ENCODE measurements at places on chromosomes 12 and 14. TPM values are rescaled to one million over a fixed set of nuclear protein-coding genes. Genes with fewer than 3 reads are reported as not detected.
A peak's percentile ranks its signal among the peaks of the same experiment; 100 is the strongest.

- DNase-seq, result no peak
Measured at GRCh38 chr12:103326190-103326589, 169.6 kb downstream of the C12orf42 start.

RDH12 gene
- total RNA-seq, result 0.38 TPM

GRCh38 chr12:14403293-14403692 lies 37.8 kb downstream of the ATF7IP start:
- DNase-seq, result no peak

- peak; percentile 25 for DNase-seq
Measured at GRCh38 chr14:103213331-103213730, 90.1 kb downstream of the TNFAIP2 start.

UNC119B gene
- total RNA-seq, result 31.6 TPM

ABHD4 gene
- 11.6 TPM for total RNA-seq

DNA sequence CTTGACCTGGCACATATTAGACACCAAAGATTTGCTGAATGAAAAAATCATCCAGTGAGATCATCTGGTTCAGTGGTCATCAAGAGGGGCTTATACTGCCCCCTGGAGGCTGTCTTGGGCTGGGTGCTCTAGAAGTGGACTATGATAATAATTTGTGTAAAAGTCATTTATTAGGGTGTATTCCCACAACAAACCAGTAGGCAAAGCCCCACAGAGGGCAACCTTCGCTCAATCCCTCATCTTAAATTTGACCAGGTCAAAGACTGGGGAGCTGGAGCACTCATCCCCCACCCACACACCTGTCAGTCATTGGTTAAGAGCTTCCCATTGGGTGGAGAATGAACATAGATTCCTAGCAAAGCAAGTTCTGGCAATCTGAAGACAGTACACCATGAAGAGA lies 20.0 kb upstream of the FICD start:
- DNase-seq, result peak; percentile 60

DNA sequence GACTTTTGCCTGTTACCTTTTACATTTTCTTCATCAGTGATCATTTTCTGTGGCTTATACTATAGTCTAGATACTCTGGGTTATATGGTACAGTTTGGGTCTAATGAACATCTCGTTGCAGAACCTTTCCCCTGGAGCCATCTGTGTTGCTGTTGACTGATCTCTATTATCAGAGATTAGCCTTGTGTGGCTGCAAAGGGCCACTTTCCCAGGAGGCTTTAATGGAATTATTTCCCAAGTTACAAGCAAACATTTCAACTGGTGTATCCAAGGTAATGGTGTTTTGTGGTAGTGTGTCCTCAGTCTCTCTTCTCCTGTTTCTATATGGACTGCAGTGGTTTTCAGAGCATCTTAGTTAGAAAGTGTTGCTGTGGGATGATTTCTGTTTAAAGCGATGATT lies 25.9 kb downstream of the UTP20 start:
- no peak for DNase-seq

FAM222A gene
- 2.4 TPM for total RNA-seq

DNA sequence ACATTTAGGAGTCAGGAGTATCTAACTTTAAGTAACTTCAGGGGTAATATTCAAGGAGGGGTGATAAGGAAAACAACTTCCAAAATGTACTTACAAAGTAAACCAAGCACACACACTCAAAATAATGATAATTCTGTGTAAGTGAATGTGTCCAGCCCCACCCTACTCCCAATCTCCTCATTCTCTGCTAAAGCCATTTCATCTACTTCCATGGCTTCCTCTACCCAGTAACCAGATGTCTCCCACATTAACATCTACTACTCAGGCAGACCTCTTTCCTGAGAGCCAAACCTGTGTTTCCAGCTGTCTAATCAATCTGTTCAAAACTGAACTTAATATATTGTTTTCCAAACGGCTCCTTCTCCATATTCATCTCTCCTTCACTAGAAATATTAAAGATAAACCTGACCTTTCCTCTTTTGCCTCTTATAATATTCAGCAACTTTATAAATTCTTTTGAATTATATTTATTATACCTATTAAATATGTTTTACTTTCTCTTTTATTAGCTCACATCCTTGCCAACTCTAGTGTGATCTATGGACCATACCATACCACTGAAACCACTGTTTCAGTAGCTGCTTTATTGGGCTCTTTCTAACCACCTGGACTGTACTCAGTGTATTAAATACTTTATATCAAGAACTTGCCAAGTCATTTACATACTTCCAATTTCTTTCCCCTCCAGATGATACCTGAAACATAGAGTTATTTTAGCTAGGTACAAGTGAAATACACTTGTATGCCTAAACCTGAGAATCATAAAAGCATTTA lies 170.7 kb downstream of the PPFIA2 start:
- no peak for DNase-seq

FAM186B gene
- 0.29 TPM for total RNA-seq

GRCh38 chr14:101492716-101493115 lies 68.6 kb upstream of the DIO3 start:
- DNase-seq, result no peak

GRCh38 chr14:99029145-99029915 lies 242.7 kb downstream of the BCL11B start:
- no peak for DNase-seq

Data from Calu3 (cell line).